Jurkat, Clone E6-1 (cell line): ENCODE measurements at places on chromosomes 16 and 17.

GRCh38 chr17:72110942-72111318 is 9.9 kb upstream of the SOX9 start:
- no peak for DNase-seq

DNA sequence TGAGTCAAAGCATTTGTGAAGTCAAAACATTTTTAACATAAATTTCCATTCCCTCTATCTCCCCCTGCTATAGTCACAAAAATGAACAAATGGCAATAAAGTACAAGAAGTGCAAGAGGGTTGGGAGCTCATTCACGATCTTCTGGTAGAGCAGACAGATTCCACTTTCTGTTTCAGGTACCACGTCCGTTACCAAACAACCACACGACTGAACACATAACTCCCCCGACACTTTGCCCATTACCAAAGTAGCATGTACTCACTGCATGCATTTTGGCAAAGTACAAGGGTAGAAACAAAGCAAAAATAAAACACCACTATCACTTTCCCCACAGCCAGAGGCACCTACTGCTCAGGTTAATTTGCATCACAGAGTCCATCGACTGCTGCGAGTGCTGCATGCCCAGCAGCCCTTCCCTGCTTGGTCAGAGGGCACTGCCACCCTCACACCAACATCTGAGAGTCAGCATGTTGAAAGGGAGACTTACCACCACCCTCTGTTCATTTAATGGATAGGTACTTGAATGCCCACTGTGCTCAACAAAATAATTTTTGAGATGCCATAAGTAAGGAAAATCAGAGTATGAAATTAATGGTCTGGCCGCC is 150.3 kb upstream of the AXIN2 start:
- no peak for DNase-seq

- DNase-seq: peak; percentile 93
Measured at GRCh38 chr17:8192070-8192815, 2.3 kb upstream of the BORCS6 start.

DNA sequence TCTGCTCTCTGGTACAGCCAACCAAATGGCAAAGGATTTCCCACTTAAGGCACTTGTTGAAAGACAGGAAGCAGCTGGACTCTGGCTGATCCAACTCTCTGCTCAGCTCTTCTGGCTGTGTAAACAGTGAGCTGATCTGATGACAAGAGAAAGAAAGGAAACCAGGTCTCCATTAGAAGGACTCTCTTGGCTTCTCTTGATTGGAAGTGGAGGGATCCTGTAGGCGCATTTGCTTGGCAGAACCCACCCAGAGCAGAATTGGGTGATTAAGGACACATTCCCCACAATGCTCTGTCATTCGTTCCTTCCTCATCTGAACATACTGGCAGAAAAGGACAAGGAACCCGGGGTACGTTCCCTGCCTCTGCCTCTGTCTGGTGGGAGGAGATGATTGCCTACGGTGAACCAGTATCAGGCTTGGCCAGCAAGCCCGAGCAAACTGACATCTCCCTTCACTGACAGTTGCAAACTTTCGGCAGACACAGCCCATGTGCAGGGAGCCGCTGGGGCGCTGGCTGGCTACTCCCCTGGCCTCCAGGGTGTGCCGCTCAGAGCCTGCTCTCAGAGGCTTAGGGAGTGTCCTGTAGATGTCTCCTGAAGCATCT is 29.1 kb downstream of the LDHD start:
- peak; percentile 69 for DNase-seq

DNA sequence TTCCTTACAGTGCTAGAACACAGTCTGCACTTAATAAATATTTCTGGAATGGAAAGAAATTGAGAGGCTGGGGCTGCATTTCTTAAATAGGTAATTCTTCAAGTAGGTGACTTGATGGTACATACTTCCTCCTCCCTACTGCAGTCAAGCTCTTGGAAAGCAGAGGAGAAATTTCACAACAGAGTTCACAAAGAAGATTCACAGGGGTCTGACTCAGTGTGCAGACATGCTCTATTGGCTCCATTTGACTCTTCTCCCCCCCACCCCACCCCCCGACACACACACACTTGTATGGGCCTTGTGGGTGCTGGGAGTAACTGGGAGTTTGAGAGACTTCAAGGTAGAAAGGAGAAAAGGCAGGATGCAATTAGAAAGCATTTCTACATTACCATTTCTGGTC is 6.2 kb upstream of the MYOCD start:
- no peak for DNase-seq

GRCh38 chr17:56592487-56593085 is 913 bp upstream of the NOG start:
- no peak for DNase-seq

GRCh38 chr16:53680756-53681155 is 22.9 kb downstream of the RPGRIP1L start:
- DNase-seq: no peak

- DNase-seq: no peak
Measured at GRCh38 chr17:72064606-72065193, 56.1 kb upstream of the SOX9 start.
